ENCODE measurements at places on chromosomes 1 and 21. TPM values are rescaled to one million over a fixed set of nuclear protein-coding genes. Genes with fewer than 3 reads are reported as not detected.

DNA sequence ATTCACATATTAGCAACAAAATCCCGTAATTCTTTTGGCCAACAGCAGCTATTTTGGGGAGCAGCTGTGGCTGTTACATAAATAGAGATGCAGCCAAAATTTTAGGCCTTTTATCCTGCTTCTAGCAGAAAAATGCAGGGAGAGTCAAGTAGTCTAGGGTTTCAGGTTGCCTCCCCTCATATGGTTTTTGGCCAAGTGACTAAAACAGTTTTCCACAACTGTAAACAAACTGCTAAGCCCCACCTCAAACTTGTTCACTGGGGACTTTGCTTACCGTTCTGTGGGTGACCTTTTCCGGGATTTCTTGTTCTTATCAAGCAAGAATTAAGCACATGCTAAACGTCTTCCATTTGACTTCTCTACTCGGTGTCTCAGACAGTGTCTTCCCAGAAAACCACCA is 133.4 kb downstream of the EDEM3 start:
- H3K27me3 ChIP-seq, result peaks cover 44% of the 10 kb centered on the region
- H3K4me3 ChIP-seq, result no peak overlapping the region
- no peak overlapping the region for H3K27ac ChIP-seq
- no peak for DNase-seq
- H3K36me3 ChIP-seq, result no peaks in the 10 kb centered on the region

DNA sequence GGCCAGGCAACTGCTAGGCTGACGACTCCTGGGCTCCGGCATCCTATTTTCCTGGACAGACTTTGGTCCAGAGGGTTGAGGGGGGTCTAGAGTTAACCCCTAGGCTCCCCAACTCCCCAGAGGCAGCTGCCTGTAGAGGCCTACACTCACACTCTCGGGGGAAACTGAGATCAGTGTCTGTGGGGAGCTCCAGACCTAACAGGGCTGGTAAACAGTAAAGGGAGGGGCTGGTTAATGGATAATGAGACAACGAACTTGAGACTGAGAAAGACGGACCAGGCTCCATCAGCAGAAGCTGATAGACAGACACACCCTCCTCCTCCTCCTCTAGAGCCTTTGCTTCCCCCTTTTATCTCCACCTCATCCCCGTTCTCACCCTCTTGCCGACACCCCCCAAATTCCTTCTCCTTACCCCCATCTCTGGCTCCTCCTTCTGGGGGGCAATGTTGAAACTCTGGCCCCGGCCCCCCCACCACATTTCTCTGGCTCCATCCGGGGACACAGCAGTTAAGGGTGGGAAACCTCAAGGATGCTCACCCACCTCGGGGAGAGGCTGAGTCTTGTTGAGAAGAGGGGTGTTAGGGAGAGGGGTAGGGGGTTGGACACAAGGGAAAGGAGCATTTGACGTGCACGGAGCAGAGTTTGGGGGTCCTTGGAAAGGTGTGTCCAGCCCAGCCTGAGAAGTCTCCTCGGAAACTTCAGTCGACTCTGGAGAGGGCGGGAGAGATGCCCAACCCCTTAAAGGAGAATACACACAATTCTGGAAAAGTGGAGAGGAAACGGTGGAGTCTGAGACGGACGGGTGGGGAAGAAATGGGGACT is at the start of gene MTMR11:
Gene MTMR11, minus strand, starts transcription at position 710 of the 822 bp plus-strand sequence. Its CDS starts 232 bp downstream, at position 478.
- H3K36me3 ChIP-seq, result peaks cover under 1% of the 10 kb centered on the region
- peaks cover 8% of the 10 kb centered on the region for H3K27me3 ChIP-seq
- H3K4me1 ChIP-seq, result peaks cover 18% of the 10 kb centered on the region

GBP5 gene
- 132 TPM for total RNA-seq

DNA sequence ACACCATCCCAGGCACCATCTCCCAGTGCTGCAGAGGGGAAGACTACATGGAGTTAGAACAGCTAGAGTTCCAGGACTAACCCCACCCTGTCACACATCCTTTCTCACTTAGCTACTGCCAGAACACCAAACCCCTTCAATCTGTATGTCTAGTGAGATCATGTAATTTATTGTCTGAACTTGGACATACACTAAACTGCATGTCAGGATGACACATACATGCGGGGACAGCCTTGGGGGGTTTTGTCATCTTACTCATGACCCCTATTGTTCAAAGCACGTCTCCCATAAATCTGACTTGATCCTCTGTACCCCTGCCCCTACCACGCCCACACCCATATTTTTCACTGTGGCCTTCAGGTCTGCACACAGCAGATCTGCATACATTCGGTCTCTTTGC is 71.3 kb downstream of the GABPA start:
- no peak overlapping the region for H3K27ac ChIP-seq
- no peak for DNase-seq

DNA sequence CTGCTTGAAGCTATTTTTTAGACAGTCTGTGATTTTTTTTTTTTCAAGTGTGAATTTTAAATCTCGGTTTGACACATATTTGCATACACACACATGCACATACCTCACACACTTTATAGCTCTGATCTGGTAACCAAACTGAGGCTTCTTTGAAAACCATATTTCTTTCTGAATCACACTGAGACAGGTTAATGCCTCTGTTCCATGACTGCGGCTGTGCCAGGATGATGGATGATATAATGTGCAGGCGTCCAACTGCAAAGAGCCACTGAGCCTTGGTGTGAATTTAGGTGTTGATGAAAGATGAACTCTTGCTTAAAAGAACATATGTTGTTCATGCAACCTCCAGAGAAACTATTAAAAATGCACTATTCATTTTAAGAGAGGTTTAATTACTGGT is 504.0 kb upstream of the OLFM3 start:
- no peaks in the 10 kb centered on the region for H3K27me3 ChIP-seq
- no peaks in the 10 kb centered on the region for H3K36me3 ChIP-seq
- DNase-seq, result no peak
- no peaks in the 10 kb centered on the region for H3K4me1 ChIP-seq
- H3K4me3 ChIP-seq, result no peak overlapping the region

UBASH3A gene
- total RNA-seq, result 49.5 TPM

GRCh38 chr1:94753171-94753972 is 66.8 kb upstream of the SLC44A3 start:
- H3K36me3 ChIP-seq, result no peaks in the 10 kb centered on the region
- H3K4me3 ChIP-seq, result no peak overlapping the region
- peaks cover 2% of the 10 kb centered on the region for H3K4me1 ChIP-seq
- DNase-seq, result no peak

SERPINC1 gene
- not detected for total RNA-seq

CXADR gene
- total RNA-seq, result 0.62 TPM

DNA sequence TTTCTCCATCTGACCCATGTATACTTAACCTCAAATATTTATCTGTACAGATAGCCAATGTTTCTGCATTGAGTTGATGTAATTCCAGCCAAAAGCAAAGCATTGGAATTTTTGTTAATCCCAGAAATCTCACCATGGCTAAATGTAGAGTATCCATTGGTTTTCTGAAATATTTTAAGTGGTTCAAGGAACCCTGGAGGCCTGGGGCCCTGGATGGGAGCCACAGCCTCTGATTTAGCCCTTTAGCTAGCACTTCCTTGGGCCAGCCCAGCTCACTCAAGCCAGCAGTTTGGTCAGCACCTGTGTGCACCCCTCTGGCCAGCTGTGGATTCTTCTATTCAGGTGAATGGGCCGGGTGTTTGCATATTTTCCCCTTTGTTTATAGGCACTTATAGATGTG is 18.8 kb upstream of the EPS8L3 start:
- H3K27ac ChIP-seq, result no peak overlapping the region
- H3K4me3 ChIP-seq, result no peak overlapping the region
- peaks cover 3% of the 10 kb centered on the region for H3K36me3 ChIP-seq
- no peak for DNase-seq

DNA sequence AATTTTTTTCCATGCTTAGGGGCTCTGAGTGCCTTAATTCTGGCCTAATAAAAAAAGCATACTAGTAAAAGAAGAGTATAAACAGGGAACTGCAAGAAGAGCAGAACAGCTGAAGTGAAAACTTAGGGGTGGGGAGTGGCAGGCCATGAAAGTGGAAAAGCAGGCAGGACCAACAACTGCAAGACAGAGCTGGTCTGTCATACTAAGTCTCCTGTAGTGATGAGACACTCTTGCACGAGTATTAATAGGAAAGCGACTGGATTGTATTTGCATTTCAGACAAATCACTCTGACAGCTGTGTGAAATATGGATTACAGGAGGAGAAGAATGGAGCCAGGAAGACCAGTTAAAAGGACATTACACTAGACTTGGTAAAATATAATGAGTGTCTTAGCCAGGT is 449.9 kb downstream of the NUF2 start:
- no peak for DNase-seq
- H3K27me3 ChIP-seq, result no peaks in the 10 kb centered on the region
- H3K36me3 ChIP-seq, result no peaks in the 10 kb centered on the region

TXNIP gene
- total RNA-seq, result 927 TPM

DNTTIP2 gene
- total RNA-seq, result 74.5 TPM

- H3K27ac ChIP-seq, result peak overlapping the region; percentile 87
- H3K36me3 ChIP-seq, result no peaks in the 10 kb centered on the region
- H3K4me3 ChIP-seq, result no peak overlapping the region
Observed at GRCh38 chr1:174768949-174769348, 230.8 kb upstream of the CACYBP start.

CD1E gene
- total RNA-seq, result 0.42 TPM
